T-cell (primary cell): ENCODE measurements at places on chromosomes 12 and 14.

GRCh38 chr14:79730953-79731352 is 480.4 kb downstream of the DIO2 start:
- DNase-seq: no peak

DNA sequence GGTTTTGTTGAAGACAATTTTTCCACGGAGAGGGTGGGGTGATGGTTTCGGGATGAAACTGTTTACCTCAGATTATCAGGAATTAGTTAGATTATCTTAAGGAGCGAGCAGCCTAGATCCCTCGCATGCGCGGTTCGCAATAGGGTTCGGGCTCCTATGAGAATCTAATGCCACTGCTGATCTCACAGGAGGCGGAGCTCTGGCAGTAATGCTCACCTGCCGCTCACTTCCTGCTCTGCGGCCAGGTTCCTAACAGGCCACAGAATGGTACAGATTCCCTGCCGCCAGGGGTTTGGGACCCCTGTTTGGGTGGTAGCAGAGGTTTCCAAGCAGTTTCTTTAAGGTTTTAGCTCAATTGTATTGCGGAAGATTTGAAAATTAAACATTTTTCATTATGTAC is 439.8 kb upstream of the OR4E1 start:
- no peak for DNase-seq

DNA sequence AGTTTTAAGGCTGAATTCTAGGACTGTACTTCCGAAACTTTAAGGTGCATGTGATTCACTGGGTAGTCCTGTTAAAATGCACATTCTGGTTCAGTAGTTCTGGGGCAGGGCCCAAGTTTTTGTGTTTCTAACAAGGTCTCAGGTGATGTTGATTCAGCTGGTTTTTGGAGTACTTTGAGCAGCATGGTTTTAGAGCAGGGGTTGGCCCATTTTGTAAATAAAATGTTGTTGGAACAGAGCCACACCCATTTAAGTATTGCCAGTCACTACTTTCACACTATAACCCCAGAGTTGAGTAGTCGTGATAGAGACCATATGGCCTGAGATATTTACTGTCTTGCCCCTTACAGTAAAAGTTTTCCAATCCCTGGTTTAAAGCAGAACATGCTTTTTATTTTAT is 111.3 kb downstream of the SYNE2 start:
- DNase-seq: no peak

GRCh38 chr12:18794000-18794399 is 56.1 kb downstream of the CAPZA3 start:
- DNase-seq: no peak

GRCh38 chr14:24289649-24290280 is 9.8 kb downstream of the DHRS1 start:
- DNase-seq: no peak

DNA sequence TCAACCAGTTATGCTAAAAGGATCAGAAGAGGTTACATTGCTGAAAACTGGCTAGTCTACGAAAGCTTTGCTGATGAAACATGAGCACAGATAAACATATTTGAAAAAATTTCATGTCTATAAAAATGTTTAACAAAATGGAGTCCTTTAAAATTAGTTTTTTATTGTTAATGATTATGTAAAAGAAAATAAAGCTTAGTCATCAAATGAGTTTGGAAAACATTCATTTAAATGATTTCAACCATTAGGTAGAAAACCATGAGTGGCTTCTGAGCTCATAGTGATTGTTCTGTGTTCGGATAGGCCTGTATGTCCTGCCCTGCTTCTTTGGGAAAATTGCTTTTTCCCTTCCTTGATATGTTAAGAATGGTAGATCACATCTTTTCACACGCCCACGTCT is 584 bp upstream of the CD163L1 start:
- DNase-seq: no peak

DNA sequence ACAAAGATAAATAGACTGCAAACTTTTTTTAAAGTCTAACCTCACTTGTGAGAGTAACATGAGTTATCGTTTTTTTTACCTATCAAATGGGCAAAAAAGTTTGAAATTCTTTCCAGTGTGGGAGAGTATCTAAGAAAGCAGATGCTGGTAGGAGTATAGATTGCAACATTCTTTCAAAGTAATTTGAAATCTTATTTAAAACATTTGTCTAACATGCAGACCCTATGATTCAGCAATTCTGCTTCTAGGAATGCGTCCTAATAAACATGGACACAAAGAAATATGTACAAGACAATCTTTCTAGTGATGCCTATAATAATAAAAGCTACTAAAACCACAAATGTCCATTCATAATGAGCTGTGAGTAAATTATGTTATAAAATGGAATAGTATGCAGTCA is 110.4 kb upstream of the TMCC3 start:
- DNase-seq: no peak

DNA sequence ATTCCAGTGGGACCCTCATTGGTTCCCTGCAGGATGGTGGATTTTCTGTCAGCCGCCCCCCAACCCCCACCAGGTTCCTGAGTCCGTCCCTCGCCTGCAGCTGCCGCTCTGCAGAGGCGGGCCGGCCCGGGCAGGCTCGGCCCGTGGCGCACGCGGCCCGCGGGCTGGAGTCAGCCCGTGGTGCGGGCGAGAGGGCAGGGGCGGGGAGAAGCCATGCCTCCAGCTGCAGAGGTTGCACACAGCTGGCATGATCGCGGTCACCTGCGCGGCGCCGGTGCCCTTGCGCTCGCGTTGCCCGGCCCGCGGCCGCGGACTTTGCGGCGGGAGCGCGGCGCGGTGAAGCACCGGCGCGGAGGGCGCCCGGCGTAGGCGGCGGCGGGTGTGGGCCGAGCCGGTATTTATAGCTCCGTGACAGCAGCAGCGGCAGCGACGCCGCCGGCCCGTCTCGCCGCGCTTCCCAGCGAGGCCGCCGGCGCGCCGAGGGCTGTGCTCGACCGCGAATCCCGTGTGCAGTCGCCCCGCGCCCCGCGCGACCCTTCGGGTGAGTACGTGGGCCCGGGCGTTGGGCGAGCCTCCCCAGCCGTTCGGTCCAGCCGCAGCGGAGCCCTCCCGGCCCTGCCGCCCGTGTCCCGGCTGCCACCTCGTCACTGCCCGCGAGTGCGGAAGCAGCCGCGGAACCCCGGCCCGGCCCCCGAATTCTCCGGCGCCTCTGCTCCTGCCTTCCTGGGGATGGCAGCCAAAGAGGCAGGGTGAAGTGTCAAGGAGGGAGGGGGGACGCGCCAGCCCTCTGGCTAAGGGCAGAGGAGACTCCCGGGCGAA is at the start of gene TMEM117:
TSS of gene TMEM117 (plus strand) at position 426 of the 819 bp plus-strand sequence.
- DNase-seq: peak; percentile 64

GRCh38 chr12:16187660-16188059 is 89.8 kb downstream of the SLC15A5 start:
- DNase-seq: no peak

DNA sequence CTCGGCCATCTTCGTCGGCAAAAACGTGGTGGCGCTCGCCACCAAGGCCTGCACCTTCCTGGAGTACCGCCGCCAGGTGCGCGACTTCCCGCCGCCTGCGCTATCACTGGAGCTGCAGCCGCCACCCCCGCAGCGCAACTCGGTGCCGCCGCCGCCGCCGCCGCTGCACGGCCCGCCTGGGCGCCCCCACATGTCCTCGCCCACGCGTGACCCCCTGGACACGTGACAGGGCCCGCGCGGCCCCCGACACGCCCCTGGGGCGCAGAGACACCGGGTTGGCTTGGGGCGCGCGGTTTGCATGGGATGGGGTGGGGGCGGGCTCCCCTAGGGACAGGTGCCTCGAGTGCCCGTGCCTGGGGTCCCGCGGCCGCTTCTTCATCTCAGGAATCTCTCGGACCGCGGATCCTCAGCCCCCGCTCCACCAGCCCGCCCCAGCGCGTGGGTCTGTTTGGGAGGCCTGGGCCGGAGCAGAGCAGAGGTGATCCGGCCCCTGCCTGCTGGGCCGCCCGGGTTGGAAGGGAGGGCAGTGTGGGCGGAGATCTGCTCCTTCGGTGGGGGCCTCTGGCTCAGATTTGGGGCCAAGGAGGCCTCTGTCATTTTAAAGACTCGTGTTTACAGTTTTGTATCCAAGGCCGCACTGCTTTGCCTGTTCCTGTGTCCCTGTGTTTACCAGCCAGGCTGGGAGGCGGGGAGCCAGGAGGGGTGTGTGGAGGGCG is 3.3 kb downstream of the TMEM121 start:
- no peak for DNase-seq

GRCh38 chr12:48389409-48389808 is 38.7 kb upstream of the ZNF641 start:
- no peak for DNase-seq

GRCh38 chr12:89936631-89937030 is 228.0 kb upstream of the ATP2B1 start:
- no peak for DNase-seq

- no peak for DNase-seq
Measured at GRCh38 chr12:51534216-51535074, 56.6 kb upstream of the SCN8A start.

DNA sequence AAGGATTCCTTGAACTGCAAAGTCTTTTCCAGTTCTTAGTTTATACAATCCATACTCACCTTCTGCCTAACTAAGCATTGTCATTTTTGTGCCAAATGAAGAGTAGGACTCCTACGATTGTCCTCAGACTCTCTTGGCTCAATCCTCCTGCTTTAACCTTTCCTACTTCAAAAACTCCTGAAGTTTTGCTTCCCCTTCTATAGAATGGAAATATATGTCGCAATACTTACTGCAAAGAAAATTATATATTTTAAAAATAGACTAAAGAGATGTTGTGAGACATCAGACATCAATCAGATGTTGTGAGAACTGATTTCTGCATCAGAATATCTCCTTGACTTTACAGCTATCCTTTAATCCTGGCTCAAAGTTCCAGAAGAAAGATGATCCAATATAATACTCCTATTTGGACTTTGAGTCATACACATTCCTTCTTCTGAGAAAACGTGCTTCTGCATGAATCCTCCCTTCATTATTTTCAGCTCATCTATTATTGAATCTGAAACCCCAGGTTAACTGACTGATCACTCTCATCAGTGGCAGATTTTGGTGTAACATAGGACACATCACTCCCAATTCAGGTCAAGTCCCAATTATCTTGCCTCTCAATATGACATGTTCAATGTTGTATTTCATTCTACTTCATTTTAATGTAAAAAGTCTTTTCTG is 48.8 kb downstream of the A2M start:
- DNase-seq: no peak

- DNase-seq: no peak
Measured at GRCh38 chr12:69509308-69509736, 39.1 kb downstream of the FRS2 start.

DNA sequence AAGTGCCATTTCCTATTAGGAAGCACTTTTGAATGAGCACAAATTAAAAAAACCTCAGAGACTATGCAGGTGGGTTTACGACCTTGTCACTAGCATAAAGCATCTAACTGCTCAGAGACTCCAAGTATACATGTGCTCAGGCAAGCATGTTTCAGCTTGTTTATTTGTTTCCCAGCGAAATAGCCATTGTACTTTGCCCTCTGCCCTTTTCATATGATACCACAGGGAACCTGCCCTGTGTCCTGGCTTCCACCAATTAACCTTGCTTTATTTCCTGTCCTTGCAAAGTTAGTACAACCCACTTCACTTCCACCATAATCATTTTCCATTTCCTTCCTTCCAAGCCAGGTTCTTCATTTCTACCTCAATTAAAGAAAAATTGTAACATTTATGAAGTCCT is 194.9 kb downstream of the DUSP6 start:
- no peak for DNase-seq

GRCh38 chr12:15928870-15929571 is 17.9 kb downstream of the DERA start:
- no peak for DNase-seq

GRCh38 chr12:44158746-44159145 is 322.9 kb downstream of the TMEM117 start:
- no peak for DNase-seq

DNA sequence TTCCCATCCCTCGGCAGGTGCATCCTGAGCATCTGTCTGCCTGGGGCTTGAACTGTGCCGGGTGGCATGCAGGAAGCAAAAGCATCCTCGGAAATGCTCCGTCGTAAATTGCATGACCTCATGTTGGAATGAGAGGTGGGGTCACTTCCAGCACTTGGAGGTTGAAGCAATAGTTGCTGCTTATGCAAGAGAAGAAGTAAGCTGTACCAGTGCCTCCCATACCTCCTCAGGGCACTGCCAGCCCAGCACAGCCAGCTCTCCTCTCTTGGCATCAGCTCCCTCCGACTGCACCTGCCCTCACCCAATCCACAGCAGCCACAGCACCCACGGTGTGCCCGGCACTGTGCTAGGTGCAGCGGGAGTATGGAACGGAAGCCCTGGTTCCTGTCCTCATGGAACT is 11.5 kb downstream of the TEAD4 start:
- DNase-seq: no peak

GRCh38 chr12:132469423-132469822 is 20.5 kb upstream of the FBRSL1 start:
- DNase-seq: no peak

- no peak for DNase-seq
Measured at GRCh38 chr14:78752518-78753188, 582.5 kb downstream of the NRXN3 start.

DNA sequence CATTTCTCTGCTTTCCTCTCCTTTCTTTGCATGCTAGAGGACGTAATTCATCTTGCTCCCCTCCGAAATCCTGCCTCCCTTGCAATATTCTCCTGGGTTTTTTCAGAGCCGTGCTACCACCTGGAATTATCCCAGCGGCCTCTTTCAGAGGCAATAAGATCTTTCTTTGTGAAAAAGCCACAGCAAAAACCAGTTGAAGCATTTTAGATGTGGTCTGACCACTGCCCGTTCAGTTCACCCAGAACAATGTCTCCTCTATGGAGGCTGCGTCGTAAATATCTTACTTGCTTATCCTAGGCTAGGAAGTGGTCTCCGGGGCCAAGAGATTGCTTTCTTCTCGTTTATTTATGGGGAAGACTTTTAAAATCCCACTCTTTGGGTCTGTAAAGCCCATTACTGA is 85.8 kb downstream of the TBX5 start:
- no peak for DNase-seq

DNA sequence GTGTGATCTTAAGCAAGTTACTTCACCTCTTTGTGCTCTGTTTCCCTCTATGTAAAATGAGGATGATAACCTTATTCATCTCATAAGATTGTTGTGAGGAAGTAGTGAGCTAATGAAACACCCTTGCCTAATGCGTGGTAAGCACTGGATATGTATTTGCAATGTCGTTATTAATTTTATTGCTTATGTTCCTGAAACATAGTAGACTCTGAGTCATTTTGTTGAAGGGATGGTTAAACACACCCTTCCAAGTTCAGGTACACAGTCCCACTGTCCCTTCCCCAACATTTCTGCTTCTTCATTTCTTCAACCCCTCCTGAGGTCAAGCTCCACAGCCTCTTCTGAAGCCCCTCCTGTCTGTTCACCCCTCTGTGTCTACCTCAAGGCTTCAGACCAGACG is 40.2 kb upstream of the FAM222A start:
- no peak for DNase-seq

- DNase-seq: no peak
Measured at GRCh38 chr14:34507459-34507858, 32.0 kb downstream of the EAPP start.

DNA sequence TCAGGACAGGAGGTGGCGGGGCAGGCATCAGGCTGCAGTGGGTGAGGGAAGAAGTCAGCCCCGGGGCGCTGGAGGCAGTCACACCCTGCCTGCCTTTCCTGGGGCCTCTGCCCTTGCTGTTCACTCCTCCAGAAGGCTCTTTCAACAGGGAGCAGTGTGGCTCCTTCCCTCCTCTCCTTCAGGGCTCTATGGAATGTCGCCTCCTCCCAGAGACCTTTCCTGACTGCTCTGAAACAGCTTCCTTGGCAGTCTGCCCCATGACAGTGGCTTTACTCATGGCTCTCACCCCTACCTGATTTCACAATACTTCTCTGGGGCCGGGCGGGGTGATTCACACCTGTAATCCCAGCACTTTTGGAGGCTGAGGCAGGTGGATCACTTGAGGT is 7.1 kb downstream of the RHOF start:
- peak; percentile 47 for DNase-seq
